MV-4-11 (cell line): ENCODE measurements at places on chromosomes 2 and 18.
A peak's percentile ranks its signal among the peaks of the same experiment; 100 is the strongest.

- DNase-seq = no peak
Observed at GRCh38 chr18:9321017-9321452, 13.5 kb upstream of the TWSG1 start.

DNA sequence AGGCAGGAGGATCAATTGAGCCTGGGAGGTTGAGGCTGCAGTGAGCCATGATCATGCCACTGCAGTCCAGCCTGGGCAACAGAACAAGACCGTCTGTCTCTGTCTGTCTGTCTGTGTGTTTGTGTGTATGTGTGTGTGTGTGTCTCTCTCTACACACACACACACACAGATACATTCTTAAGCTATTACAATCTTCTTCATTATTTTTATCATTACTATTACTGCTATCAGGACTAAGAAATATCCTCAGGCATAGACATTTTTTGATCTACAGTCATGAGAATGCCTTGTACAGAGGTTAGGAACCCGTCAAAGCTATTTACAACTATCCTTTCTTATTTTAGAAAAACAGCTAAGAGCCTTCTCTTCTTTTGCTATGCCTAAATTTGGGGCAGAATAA, 207.4 kb downstream of the NEDD4L start:
- no peak for DNase-seq

DNA sequence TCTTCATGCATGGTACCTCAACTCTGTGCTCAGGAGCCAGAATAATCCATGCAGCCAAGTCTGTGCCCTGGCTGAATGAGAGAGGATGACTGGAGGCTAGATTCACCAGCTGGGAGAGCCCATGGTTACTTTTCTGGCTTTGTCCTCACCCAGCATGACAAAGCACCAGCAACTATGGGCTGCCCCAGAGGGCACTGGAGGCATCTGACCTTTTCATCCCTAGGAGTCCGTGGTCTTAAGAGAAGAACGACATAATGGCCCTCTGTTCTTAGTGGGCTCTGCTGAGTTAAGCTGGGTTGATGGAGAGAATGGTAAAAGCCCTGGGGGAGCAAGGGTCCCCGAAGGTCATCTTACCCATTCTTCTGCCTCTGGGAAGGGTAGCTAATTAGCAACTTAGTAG, 54.6 kb upstream of the TNP1 start:
- no peak for DNase-seq

GRCh38 chr18:9961041-9961440, 47.2 kb downstream of the VAPA start:
- DNase-seq = peak; percentile 66

DNA sequence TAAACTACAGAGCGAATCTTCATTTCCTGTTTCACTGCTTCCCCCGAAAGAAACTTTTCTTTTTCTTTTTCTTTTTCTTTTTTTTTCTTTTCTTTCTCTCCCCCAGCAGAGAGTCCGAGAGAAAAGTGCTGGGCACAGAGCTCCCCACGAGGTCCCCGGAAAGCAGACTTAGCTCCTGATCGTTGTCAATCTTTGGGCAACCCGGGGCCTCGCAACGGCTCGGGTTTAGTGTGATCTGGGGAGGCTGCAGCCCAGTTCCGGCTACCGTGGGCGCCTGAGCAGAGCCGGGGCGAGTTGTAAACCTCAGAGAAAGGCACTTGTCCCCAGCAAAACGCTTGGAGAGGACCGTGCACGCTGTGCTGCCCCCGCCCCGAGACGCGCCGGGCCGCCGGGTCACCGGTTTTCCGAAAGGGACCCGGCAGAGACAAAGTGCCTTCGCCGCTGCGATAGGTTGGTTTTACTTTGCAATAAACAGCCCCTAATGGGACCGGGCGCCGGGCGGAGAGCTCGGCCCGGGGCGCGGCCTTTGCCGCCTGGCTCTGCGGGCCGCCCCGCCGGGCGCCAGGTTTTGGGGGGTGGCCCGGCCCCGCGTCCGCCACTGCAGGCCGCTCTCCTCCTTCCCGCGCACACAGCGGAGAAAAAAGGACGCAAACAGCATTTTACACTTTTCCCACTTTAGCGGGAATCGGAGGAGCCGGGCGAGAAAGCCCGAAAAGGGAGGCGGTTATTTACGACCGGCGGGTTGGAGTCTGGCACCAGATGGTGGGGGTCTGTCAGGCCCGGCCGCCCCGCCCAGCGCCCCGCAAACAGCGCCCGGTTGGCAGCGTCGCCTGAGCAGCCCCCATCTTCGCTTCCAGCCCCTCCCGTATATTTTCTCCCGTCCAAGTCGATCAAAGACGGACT, 136.0 kb downstream of the INSIG2 start:
- no peak for DNase-seq

DNA sequence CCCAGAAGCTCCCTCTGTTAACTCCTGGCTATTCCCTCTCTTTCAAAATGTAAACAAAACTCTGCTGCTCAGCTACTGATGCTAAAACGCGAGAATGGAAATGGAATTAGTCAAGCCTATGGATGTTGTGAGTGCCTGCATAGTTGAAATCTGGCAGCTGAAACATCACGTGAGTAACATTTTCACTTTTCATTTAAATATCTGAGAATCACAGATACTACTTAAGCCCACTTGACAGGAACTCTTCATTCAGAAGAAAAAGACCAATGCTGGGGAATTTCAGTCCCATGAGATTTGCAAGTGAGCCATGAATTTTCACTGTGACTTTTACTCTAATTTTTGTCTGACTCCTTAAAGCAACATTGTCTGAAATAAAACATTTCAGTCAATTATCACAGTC, 215.3 kb upstream of the SESTD1 start:
- no peak for DNase-seq

- DNase-seq = no peak
Observed at GRCh38 chr2:237585590-237586221, 4.8 kb downstream of the RAB17 start.

GRCh38 chr18:50194631-50195532, at the start of gene MYO5B:
TSS of gene MYO5B (minus strand) at chr18:50195147. CDS start at chr18:50194793, 354 bp downstream.
- DNase-seq = no peak

DNA sequence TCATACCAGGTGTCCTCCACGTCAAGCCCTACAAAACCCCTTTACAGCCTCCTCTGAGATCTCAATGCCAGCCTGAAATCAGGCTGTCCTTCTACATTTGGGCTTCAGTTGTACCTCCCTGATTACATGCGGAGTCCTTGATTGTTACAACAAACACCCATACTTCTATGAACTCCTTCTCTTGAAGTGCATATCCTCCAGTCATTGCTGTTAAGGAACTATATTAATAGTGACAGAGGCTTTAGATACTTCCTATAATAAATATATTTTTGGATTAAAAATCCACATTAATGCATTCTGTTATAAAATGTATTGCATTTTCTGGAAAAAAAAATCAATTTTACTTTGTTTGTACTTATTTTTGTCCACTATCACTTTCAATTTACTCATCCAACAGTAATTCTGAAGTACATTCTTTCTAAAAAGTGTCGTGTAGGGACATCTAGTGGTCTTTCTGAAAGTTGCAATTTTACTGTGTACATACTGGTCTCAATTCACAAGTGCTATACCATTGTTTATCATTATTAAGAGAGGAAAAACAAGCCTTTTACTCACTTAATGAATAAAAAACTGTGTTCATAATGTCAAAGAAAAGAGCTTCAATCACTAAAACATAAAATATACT, 316.4 kb downstream of the DSEL start:
- DNase-seq = peak; percentile 10

GRCh38 chr18:27780061-27780745, 396.7 kb downstream of the CDH2 start:
- DNase-seq = no peak

GRCh38 chr2:189834059-189834458, 49.8 kb downstream of the PMS1 start:
- DNase-seq = no peak

GRCh38 chr2:135586148-135586547, 54.9 kb downstream of the R3HDM1 start:
- no peak for DNase-seq

DNA sequence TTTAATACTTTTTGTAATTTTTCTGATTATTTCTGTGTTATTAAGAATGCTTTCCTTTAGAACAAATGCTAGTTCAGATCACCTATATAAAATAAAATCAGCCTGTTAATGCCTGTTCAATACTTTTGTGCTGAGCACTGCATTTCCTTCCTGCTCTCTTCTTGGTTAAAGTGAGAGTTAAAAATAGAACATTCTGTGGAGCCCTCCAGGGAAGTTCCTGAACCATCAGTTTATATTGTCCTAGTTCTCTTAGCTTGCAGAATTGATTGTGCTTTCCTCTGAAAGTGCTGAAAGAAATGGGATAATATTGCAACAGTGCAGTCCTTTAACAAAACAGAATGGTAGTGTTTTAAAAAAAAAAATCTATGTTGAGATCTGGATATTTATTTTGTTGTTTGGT, 74.6 kb upstream of the UBXN4 start:
- no peak for DNase-seq

DNA sequence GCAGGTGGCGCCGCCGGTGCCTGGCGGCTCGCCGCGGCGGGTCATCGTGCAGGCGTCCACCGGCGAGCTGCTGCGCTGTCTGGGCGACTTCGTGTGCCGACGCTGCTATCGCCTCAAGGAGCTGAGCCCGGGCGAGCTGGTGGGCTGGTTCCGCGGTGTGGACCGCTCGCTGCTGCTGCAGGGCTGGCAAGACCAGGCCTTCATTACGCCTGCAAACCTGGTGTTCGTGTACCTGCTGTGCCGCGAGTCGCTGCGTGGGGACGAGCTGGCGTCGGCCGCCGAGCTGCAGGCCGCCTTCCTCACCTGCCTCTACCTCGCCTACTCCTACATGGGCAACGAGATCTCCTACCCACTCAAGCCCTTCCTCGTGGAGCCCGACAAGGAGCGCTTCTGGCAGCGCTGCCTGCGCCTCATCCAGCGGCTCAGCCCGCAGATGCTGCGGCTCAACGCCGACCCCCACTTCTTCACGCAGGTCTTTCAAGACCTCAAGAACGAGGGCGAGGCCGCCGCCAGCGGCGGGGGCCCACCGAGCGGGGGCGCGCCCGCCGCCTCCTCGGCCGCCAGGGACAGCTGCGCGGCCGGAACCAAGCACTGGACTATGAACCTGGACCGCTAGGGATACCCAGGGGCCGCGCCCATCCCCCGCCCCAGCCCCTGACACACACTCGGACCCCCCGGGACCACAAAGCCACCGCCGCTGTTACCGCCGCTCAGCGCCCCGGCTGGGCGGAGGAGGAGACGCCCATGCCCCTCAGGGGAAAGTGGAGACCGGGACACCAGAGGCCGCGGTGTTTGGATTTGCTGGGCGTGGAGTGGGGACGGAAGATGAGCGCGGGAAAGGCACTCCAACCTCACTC, 1.1 kb downstream of the CDK5R2 start:
- DNase-seq = no peak

DNA sequence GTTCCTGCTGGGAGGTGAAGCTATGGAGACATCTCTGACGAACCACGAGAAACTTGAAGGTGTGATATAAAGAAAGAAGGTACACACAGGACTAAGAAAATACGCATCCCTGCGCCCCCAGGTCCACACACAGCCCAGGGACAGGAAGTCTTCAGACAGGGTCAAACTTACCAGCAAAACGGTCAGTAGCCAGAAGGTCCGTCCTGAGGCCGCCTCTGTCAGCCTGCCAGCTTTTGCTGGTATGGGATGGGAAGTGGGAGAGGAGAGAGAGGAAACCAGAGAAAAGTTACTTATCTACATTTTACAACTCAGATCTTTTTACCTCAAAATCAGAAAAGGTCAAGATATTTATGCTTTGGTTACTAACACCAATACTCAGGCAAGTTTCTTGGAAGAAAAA, 47.2 kb downstream of the HDLBP start:
- no peak for DNase-seq

- DNase-seq = no peak
Observed at GRCh38 chr2:188068093-188068492, 223.6 kb upstream of the GULP1 start.

GRCh38 chr18:73279498-73279897, 411.7 kb upstream of the NETO1 start:
- DNase-seq = no peak

DNA sequence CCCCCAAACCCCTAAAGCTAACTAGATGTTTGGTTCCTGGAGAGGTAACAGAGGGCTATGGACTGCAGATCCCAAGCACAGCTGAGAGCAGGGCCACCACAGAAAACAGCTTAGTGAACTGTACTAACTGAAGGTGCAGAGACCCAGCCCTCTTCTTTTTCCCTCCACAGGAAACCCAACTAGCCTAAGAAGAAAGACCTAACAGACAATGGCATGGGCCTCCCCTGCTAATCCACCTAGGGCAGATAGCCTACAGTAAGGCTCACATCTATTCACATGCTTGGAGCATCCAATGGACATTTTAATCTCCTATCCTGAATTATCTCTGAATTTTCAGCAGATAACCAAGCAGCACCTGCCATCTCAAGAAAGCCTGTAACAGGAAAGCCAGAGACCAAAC, 8.8 kb upstream of the FECH start:
- no peak for DNase-seq

DNA sequence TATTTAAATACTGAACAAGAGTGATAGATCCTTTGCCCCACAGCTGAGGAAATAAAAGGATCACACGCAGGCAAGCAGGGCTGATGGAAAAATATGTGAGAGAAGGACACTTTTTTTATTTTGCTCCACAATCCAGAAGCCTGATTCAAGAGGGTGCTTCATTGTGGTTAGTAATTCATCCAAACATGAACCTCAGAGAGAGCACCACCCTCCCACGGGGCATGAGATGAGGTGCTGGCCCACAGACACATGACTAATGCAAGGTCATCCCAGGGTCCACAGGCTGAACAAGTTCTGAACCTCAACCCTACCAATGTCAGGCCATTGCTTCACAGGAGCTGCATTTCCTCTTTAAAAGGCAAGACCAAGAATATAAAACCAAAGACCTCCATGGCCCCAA, 239.6 kb downstream of the MREG start:
- DNase-seq = peak; percentile 91

DNA sequence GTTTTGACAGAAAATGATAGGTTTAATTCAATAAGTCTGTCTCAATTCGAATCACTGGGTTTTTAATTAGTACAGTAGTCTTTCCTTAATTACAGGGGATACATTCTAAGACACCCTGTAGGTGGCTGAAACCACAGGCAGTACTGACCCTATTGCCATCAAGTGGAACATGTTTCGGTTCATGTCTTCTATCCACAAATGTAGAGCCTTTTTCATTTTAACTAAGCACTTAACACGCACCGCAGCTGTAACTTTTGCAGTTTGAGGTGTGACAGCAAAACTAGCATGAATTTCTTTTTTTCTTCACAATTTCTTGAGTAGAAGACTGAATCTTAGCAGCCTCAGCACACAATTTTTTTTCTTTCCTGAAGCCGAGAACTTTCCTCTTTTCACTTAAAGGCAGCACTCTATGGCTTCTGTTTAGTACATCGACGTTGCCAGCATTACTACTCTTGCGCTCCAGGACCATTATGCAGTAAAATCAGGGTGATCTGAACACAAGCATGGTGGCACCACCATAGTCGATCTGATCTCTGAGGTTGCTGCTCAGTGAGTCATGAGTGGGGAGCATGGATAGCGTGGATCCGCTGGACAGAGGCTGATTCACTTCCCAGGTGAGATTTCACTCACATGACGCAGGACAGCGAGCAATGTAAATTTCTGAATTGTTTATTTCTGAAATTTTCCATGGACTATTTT, 805.1 kb downstream of the RNF144A start:
- no peak for DNase-seq

- DNase-seq = peak; percentile 61
Observed at GRCh38 chr18:32714571-32715148, 58.2 kb downstream of the KLHL14 start.
